ENCODE measurements at places on chromosomes 5 and 9.

GRCh38 chr5:29134418-29134817, 2059.1 kb upstream of the CDH6 start:
- DNase-seq, result no peak

- DNase-seq, result peak; percentile 60
Measured at GRCh38 chr5:170275376-170275994, 22.1 kb downstream of the LCP2 start.

DNA sequence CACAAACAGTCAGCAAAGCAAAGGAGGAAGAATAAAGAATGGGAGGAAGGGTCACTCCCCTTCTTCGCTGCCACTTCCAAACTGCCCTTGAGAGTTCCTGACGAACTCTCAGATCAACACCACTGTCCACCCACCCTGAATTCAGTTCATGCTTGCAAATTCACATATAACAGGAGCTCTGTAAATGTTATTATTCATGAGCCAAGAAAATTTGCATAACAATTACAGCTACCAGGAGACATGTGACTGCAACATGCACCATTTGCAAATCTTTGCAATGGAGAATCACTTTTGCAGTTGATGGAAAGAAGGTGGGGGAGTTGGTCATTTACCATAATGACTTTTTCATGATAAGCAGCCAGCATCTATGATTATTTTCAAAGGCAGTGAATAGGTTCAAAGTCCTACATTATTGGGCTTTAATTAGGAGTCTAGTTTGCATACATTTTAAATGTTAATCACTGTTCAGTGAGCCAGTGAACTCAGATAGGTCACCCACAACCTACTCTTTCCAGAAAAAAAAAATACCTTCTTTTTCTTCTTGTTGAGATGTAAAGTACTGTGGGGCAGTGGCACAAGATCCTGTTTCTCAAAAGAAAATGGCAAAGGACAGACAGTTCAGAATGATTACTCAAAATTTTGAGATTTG, 149.7 kb downstream of the CAAP1 start:
- DNase-seq, result no peak

DNA sequence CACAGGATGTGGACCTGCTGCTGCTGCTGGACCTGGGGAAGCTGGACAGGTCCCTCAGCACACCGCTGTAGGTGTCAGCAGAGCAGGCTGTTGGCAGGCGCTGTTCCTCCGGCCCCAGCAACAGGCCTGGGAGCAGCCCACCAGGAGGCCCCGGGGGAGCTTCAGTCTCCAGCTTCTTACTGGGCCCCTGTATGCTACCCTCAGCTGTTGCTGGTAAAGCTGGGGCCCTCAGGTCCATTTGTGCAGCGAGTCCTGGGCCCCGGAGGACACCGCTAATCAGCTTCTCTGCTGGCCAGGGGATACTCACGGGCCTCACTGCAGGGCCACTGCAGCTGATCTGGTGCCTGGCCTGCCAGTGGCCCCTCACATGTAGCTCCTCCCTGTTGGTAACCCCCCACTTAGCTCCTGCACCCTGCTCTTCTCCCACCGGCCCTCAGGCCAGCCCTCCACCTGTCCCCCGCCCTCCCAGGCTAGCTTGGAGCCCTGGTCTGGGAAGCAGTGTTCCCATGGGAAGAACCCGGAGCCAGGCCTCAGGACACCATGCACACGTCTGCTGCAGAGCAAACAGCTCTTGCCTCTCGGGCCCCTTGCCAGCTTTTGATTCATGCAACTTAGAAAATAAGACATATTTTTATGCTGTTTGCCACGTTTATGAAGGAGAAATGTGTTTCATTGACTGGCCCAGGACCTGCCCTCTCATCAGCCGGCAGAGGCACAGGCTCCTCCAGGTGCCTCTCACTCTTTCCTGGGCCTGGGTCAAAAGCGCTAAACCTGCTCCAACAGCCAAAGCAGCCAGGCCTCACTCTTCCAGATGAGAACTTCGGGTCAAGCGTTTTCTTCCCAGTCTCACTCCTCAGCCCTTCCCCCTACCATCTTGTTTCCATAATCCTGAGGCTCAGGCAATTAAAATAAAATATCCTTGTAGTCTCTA, 61.0 kb upstream of the ADAMTS2 start:
- DNase-seq, result no peak

GRCh38 chr5:64210866-64211265, 45.2 kb downstream of the RNF180 start:
- no peak for DNase-seq

- peak; percentile 35 for DNase-seq
Measured at GRCh38 chr5:132499440-132500243, 9.1 kb upstream of the IRF1 start.

GRCh38 chr9:8649807-8650206, 850.2 kb upstream of the DMAC1 start:
- no peak for DNase-seq

DNA sequence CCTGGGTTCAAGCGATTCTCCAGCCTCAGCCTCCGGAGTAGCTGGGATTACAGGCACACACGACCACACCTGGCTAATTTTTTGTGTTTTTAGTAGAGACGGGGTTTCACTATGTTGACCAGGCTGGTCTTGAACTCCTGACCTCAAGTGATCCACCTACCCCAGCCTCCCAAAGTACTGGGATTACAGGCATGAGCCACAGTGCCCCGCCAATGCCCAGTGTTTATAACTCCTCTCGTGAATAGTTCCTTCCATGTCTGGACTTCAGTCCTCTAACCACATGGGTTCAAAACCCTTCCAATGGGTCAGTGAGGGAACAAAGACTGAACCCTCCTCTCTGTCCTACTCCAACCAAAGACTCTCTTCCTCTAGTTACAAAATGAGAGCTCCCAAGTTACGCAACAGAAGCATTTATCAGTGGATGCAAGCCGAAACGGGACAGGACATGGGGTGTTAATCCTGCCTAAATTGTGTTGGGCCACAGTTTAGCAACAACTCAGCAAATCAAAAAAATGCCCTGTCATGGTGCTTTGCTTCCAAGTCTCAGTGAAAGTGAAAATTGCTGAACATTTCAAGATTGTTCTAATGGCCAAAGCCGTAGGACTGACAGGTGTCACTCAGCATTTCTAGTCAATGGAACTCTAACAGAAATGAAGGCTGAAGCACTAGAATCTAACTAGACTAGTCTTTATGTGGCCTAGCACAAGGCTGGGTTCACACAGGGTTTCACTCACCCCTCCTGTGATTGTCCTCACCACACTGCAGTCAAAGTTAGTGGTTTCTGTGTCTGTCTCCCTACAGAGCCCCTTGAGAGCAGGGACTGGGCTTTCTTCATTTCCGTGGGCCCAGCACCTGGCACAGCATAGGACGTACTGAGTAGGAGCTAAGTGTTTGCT, 3.2 kb upstream of the TMEM245 start:
- DNase-seq, result no peak

Data from activated CD8-positive, alpha-beta T cell treated with anti-CD3 and anti-CD28 coated beads for 36 hours (primary cell).